Cerebellar cortex (tissue), 1 donor: ENCODE measurements at places on chromosomes 5 and 9.

GRCh38 chr9:80218328-80218727 is 646.6 kb downstream of the TLE4 start:
- DNase-seq, result no peak

- peak; percentile 33 for DNase-seq
Observed at GRCh38 chr5:157311595-157311994, 45.7 kb downstream of the CYFIP2 start.

- no peak for DNase-seq
Observed at GRCh38 chr9:69137311-69137710, 36.8 kb upstream of the TJP2 start.

- peak; percentile 2 for DNase-seq
Observed at GRCh38 chr9:110994771-110995241, 43.5 kb downstream of the LPAR1 start.
